Activated T-helper 2 cell treated with anti-CD3 and anti-CD28 coated beads, Interferon-gamma antibody, Interleukin-2, Interleukin-4, amounts not matched to agents 10 μg/mL and 5 μg/mL and 100 μg/mL, durations not matched to agents 14 hours and 24 hours and 36 hours (primary cell): ENCODE measurements at places on chromosomes 7 and 10. TPM values are rescaled to one million over a fixed set of nuclear protein-coding genes. Genes with fewer than 3 reads are reported as not detected.

GRCh38 chr10:47182934-47183703 is 116.9 kb upstream of the GDF10 start:
- DNase-seq, result no peak
- no peaks in the 10 kb centered on the region for H3K27me3 ChIP-seq
- no peak overlapping the region for H3K4me3 ChIP-seq
- no peak overlapping the region for H3K27ac ChIP-seq

DNA sequence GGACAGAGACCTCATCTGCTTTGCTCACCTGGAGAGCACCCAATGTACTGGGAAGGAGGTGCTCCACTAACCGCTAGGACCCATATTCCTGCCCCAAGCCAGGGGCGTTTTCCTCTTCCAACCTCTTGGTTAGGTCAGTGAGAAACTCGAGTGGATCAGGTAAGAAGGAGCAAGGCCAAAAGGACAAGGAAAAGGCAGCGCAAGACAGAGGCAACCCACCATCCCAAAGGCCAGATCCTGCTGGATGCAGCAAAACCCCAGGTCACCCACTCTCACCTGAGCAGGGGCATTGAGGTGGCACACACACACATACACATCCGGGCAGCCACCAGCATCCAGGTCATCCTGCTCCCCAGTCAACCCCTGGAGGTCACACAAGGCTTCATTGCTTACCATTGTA is 105.1 kb downstream of the GRID1 start:
- no peaks in the 10 kb centered on the region for H3K36me3 ChIP-seq
- H3K27ac ChIP-seq, result no peak overlapping the region
- peaks cover 11% of the 10 kb centered on the region for H3K27me3 ChIP-seq
- no peak for DNase-seq

- no peak overlapping the region for H3K4me3 ChIP-seq
- no peaks in the 10 kb centered on the region for H3K27me3 ChIP-seq
- DNase-seq, result no peak
Measured at GRCh38 chr7:47091141-47091540, 490.8 kb downstream of the TNS3 start.

The SPDYE2 gene
- total RNA-seq, result not detected in 2 replicates

The POLR2J2 gene
- total RNA-seq, result 13.9 and 17.3 TPM in 2 replicates

The CLRN3 gene
- total RNA-seq, result not detected in 2 replicates
